Stimulated activated CD4-positive, alpha-beta T cell treated with anti-CD3 and anti-CD28 coated beads, Interleukin-2, amount 100 ng/mL, for 24 hours (primary cell): ENCODE measurements at places on chromosomes 7 and 10.

DNA sequence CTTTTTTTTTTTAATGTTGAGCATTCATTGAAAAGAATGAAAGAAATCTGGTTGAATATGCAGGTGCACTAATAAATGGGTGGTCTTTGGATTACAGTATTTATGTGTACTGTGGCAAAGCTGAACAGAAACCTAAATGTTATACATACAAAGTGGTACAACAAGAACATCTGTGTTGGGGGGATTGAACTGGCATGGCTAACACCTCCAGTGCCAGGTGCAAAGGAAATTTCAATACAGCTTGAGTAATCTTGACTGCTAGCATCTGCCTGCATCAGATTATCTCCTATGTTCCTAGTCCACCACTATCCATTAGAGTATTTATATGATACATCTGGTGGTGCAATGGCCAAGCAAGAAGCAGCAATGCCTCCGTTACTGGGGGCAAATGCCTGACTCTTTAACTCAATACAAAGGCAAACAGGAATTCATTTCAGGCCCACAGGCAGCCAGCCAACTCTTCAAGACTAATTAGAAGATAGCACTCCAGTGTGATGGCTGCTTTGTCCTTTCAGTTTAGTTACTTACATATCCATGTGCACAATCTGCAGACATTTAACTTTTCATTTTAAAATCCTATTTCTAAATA lies 220.5 kb upstream of the ETV1 start:
- DNase-seq = no peak

DNA sequence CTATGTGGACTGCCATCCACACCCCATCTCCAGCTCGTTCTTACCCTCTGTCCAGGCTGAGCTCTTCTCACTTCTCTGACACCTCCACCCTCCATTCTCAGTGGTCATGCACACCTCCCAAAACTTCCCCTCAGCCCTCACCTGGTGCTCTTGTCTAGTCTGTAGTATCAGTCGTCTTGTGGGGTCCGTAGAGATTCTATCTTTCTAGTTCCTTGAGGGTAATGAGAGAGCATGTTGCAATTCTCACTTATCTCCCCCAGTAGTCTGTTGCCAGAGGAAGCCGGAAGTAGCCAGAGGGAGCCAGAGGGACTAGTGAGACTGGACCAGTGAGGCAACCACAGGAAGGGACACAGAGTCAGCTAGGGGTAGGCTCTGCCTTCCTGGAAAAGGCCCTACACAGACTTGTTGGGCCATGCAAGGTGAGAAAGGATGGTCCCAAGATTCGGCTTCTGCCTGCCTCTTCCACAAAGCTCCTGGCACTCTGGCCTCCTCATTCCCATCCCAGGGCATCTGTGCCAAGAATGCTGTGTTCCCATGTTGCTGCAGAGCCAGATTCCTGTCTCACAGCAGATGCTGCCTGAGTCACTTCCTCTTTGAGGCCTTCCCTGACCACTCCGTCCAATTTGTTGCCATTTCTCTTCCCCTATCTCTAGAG lies 50.6 kb upstream of the DUSP5 start:
- no peak for DNase-seq

GRCh38 chr10:58784361-58784760 lies 271.7 kb downstream of the BICC1 start:
- DNase-seq = no peak

DNA sequence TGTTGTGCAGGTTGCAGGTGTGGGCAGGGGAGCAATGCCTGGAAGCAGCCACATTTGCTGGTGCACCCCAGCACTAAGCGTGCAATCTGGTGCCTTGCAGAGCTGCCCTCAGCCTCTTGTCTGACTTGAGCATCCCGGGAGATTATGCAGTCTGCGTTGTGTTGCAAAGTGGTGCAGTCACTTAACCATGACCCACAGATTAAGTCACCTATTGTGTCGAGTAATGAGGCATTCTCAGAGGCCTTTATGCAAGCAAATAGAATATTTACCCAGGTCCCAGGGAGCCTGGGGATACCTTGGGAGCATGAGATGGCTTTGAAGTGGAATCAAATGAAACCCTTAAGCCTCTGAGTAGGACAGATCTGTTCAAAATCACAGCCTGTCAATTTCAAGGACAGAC lies 529.0 kb downstream of the TYW1 start:
- DNase-seq = no peak

- no peak for DNase-seq
Measured at GRCh38 chr10:29266641-29267040, 22.2 kb upstream of the LYZL1 start.

- DNase-seq = no peak
Measured at GRCh38 chr10:95756041-95756761, at the start of gene ENTPD1. Gene ENTPD1 (plus strand): TSS chr10:95756163. CDS start chr10:95756240, 77 bp downstream.
